AG04449 (cell line): ENCODE measurements at places on chromosomes 1 and 21.

- no peak for DNase-seq
These were observed 136.3 kb downstream of the ACTL8 start for GRCh38 chr1:17891205-17892110.

GRCh38 chr21:29390778-29391177 lies 92.1 kb downstream of the BACH1 start:
- DNase-seq: no peak

DNA sequence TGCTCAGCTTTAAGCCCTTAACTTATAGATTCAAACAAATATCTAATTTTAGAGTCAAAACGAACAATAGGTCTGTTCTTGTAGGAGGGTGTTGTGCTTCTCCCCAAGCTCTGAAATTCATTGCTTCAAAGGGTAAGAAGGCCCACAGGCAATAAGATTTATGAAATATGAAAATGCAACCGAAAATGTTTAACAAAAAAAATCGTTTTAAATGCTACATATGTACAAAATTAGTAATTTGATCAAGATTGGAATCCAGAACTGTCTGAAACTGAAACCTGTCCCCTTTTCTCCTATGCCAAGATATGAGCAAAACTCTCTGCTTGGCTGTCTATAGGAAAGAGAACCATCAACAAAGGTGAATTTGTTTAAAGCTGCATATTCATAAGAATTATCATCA lies 534.3 kb downstream of the PLPP3 start:
- no peak for DNase-seq

- DNase-seq: no peak
These were observed 11.7 kb downstream of the PIK3CD start for GRCh38 chr1:9663257-9663656.

GRCh38 chr21:15638856-15639549 lies 90.8 kb upstream of the USP25 start:
- DNase-seq: no peak

- DNase-seq: no peak
These were observed 184.7 kb upstream of the CACYBP start for GRCh38 chr1:174815036-174815435.

- no peak for DNase-seq
These were observed 117.9 kb downstream of the MATN1 start for GRCh38 chr1:30605441-30605920.

DNA sequence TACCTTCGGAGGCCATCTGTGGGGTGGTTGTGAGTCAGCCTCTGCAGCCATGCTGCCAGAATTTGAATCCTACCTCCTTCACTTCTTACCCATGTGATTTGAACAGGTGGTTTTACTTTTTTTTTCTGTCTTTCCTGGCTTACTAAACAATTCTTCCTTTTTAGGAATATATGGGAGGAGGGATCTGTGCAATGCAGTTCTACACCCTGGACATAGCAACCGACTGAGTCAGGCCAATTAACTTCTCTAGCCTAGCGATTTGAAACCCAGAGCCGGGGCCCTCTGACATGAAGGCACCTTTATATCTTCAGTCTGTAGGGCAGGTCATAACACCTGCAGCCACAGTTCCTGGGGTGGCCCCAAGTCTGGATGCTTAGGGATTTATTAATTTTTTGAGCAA lies 83.6 kb downstream of the ST6GALNAC3 start:
- no peak for DNase-seq

DNA sequence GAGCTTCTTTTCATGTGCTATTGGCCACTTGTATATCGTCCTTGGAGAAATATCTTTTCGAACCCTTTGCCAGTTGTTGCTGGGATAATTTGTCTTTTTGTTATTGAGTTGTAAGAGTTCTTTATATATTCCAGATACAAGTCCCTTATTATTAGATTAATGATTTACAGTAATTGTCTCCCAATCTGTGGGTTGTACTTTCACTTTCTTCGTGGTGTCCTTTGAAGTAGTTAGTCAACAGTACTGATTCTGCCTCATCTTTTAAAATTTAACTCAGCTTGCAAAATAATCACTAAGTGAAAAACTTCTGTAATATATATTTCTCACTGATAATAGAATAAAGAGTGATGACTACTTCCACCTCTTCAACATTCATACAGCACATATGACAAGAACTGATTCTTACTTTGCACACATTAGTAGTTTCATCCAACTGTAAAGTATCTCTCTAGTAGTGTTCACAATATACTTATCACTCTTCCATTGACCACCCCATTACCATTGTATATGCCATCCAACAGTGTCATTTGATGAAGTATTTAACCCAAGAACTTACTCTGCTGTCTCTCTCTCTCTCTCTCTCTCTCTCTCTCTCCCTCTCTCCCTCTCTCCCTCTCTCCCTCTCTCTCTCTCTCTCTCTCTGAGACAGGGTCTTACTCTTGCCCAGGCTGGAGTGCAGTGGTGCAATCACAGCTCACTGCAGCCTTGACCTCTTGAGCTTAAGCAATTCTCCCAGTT lies 104.2 kb upstream of the DMRTA2 start:
- DNase-seq: no peak

DNA sequence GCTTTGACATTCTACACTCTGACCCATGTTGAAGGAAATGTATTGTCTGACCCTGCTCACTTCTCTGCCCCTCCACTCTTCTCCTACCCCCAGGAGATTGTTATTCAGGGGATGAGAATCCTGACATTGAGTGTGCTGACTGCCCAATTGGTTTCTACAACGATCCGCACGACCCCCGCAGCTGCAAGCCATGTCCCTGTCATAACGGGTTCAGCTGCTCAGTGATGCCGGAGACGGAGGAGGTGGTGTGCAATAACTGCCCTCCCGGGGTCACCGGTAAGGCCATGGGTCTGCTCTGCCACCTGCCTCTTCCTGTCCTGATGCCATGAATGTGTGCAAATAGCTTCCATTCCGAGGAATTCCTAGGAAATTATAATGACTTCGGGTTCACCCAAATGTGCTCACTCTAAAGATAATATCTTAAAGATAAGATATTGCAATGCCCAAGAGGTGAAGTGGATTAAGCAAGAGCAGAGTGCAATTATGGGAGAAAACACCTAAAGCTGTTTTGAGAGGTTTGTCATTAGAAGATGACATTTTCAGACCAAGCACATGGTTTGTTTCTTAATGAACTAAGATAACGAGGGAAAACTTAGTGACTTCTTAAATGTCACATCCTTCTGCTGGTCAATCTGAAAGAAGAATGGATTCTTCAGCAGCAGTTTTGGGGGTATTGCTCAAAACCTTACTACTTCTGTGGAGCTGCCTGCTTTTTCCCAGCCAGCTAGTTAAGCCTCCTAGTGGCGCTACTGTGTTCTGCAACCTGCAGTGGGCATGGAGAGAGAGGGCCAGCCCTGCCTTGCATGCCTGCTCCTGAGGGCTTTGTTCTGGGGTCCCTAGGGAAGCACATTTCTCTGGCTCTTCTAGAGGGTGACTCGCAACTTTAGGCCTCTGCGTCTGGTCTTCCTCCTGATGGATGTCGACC lies 41.6 kb downstream of the LAMC2 start:
- no peak for DNase-seq

DNA sequence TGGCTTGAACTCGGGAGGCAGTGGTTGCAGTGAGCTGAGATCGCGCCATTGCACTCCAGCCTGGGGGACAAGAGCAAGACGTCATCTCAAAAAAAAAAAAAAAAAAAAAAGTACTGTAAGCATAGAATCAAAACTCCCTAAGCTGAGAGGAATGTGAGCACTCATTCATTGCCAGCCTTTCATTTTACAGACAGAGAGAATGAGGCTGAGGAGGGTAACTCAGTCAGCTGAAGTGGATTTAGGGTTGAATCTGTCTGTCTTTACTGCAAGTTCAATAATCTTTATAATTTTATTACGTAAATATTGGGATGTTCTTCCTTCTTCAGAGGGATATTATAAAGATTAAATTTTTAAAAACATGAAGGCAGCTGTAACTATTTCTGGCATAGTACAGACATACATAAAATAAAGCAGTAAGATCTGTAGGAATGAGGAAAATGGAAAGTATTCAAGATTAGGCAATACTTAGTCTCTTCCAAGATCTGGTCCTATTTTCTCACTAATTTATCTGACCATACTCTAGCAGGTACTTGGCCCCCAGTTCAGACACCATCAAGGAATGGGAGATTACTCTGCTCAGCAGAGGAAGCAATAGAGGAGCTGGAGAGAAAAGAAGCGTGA lies 24.1 kb upstream of the MNDA start:
- no peak for DNase-seq

DNA sequence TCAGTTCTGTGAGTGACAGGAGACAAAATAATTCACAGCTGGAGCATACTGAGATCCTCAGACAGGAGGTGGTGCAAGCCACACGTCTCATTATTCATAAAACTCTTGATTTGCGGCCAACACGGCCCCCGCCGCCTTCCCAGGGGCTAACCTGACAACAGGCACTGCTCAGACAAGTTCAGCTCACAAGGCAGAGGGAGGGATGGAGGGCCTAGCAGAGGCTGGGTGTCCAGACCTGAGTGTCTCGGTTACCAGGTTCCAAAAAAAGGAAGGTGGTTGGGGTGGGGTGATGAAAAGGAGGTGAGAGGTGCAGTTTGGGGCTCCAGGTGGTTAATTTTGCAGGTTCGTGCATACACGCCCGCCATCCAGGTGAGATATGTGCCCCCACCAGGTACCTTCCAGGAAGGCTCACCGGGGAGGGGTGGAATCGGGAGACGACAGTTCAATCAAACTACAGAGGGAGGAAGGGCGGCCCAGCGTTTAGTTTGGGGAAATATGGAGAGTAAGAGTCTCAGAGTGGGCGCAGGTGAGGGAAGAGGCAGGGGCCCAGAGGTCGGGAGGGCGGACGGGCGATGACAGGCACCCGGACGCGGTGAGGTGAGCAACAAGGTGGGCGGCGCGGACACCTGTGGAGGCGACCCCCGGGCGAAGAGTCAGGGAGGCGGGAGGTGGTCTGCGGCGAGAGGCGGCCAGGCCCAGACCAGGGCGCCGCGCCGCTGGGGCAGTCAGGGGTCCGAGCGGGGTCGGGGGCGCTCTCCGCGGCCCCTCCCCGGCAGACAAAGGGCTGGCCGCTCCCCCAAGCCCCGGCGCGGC lies 629 bp downstream of the CTNNBIP1 start:
- DNase-seq: no peak

- DNase-seq: no peak
These were observed 14.2 kb downstream of the ALX3 start for GRCh38 chr1:110056285-110056683.
